ENCODE measurements at places on chromosomes 12 and 14. TPM values are rescaled to one million over a fixed set of nuclear protein-coding genes. Genes with fewer than 3 reads are reported as not detected.

Gene NINJ2
- 4.8 TPM for total RNA-seq

Gene MYO1H
- total RNA-seq = not detected

Gene TNFAIP2
- total RNA-seq = 2.4 TPM

GRCh38 chr12:31962076-31962475, 2.9 kb downstream of the RESF1 start:
- H3K27me3 ChIP-seq = no peaks in the 10 kb centered on the region
- peaks cover 56% of the 10 kb centered on the region for H3K36me3 ChIP-seq
- H3K4me3 ChIP-seq = peak overlapping the region; percentile 90
- H3K4me1 ChIP-seq = peaks cover 83% of the 10 kb centered on the region
- no peak for DNase-seq

DNA sequence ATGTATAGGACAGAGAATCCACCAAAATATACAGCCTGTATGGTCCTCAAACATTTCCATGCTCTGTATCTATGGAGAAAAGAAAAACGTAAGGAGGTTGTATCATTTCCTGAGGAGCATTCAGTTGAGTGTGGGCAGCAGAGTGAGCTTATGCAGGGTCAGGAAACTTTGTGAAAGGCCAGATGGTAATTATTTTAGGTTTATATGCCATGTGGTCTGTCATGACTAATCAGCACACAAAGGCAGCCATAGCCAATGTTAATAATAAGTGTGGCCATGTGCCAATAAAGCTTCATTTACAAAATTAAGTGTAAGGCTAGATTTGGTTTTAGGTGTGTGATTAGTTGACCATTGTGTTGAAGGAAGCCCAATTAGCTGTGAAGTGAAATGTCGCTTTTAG, 33.2 kb upstream of the A2M start:
- H3K36me3 ChIP-seq = no peaks in the 10 kb centered on the region
- no peak overlapping the region for H3K4me3 ChIP-seq
- no peaks in the 10 kb centered on the region for H3K27me3 ChIP-seq
- H3K27ac ChIP-seq = no peak overlapping the region
- H3K4me1 ChIP-seq = no peaks in the 10 kb centered on the region

GRCh38 chr12:101935890-101936746, 58.7 kb downstream of the DRAM1 start:
- peaks cover 5% of the 10 kb centered on the region for H3K27me3 ChIP-seq
- peak; percentile 43 for DNase-seq
- H3K4me1 ChIP-seq = peaks cover 45% of the 10 kb centered on the region
- no peak overlapping the region for H3K4me3 ChIP-seq

- no peak overlapping the region for H3K27ac ChIP-seq
- no peaks in the 10 kb centered on the region for H3K36me3 ChIP-seq
- peaks cover 2% of the 10 kb centered on the region for H3K27me3 ChIP-seq
- H3K4me1 ChIP-seq = no peaks in the 10 kb centered on the region
- no peak overlapping the region for H3K4me3 ChIP-seq
- DNase-seq = no peak
These were observed 41.9 kb downstream of the ATP23 start for GRCh38 chr12:57983146-57983857.

DNA sequence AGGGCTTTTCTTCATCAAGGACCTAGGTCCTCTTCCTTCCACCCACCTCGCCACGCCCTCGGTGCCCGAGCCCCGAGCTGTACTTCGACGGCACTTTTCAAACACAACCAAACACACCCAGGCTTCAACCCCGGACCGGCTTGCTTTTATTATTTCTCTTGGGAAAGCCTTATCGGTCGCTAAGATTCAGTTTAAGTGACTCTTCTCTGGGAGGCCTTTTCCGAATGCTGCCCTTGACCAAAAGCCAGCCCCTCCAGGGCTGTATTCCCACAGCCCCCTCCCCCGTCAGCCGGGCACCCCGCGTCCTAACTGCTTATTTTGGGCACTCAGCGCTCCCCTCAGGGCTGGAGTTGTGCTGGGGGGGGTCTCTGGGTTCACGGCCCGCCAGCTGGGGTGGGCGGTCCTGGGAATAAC, 644 bp upstream of the PPP4R4 start:
- peaks cover 46% of the 10 kb centered on the region for H3K27me3 ChIP-seq
- H3K27ac ChIP-seq = no peak overlapping the region
- DNase-seq = no peak
- peaks cover 2% of the 10 kb centered on the region for H3K36me3 ChIP-seq
- peaks cover 22% of the 10 kb centered on the region for H3K4me1 ChIP-seq

GRCh38 chr14:68286667-68287066, 467.1 kb downstream of the RAD51B start:
- H3K4me1 ChIP-seq = peaks cover 57% of the 10 kb centered on the region
- peaks cover 2% of the 10 kb centered on the region for H3K27me3 ChIP-seq
- H3K4me3 ChIP-seq = no peak overlapping the region

- peaks cover 21% of the 10 kb centered on the region for H3K27me3 ChIP-seq
- no peaks in the 10 kb centered on the region for H3K36me3 ChIP-seq
- no peak overlapping the region for H3K27ac ChIP-seq
- no peaks in the 10 kb centered on the region for H3K4me1 ChIP-seq
These were observed 9.9 kb downstream of the CCDC175 start for GRCh38 chr14:59566725-59567124.

DNA sequence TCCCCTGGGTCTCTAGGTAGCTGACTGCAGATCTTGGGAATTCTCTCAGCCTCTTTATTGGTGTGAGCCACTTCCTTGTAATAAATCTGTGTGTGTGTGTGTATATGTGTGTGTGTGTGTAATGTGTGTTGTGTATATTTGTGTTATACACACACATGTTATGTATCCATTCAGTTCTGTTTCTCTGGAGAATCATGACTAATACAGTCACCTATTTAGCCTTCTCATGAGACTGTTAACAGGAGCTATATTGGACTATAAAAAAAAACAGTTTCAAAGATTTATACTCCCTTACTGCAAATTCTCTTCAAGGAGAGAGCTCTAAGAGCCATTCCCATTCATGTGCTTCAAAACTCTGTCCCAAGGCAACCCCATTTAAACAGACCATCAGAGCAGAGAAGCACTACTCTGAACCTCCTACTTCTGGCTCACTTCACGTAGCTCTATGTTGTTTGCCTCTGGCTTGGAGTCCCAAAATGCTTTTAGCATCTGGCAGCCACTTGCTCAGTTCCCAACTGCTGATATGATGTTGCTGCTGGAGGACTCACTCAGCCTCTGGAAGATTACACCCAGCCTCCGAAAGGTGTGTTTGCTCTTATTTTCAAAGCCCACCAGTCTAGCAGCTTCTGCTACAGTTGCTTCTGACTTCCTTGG, 48.7 kb upstream of the KITLG start:
- H3K36me3 ChIP-seq = no peaks in the 10 kb centered on the region
- no peaks in the 10 kb centered on the region for H3K27me3 ChIP-seq
- DNase-seq = no peak
- H3K27ac ChIP-seq = no peak overlapping the region

- H3K36me3 ChIP-seq = no peaks in the 10 kb centered on the region
- peaks cover 25% of the 10 kb centered on the region for H3K4me1 ChIP-seq
- DNase-seq = no peak
- H3K27ac ChIP-seq = no peak overlapping the region
- no peaks in the 10 kb centered on the region for H3K27me3 ChIP-seq
These were observed 39.1 kb downstream of the FRS2 start for GRCh38 chr12:69509308-69509736.

Measured in activated T-helper 1 cell treated with anti-CD3 and anti-CD28 coated beads, Interleukin-12 subunit alpha, Interleukin-12 subunit beta, Interleukin-2, Interleukin-4 antibody, amounts not matched to agents 30 ng/mL and 10 ng/mL and 1 ng/mL, durations not matched to agents 14 hours and 24 hours and 36 hours (primary cell).